Kidney epithelial cell (primary cell): ENCODE measurements at places on chromosomes 6 and 20. TPM values are rescaled to one million over a fixed set of nuclear protein-coding genes. Genes with fewer than 3 reads are reported as not detected.
A peak's percentile ranks its signal among the peaks of the same experiment; 100 is the strongest.

The IL17A gene
- total RNA-seq, result not detected in 2 replicates

The PARD6B gene
- total RNA-seq, result 23.7 and 24.0 TPM in 2 replicates

The TCF21 gene
- total RNA-seq, result 0.33 and 0.68 TPM in 2 replicates

The MCCD1 gene
- not detected in 2 replicates for total RNA-seq

DNA sequence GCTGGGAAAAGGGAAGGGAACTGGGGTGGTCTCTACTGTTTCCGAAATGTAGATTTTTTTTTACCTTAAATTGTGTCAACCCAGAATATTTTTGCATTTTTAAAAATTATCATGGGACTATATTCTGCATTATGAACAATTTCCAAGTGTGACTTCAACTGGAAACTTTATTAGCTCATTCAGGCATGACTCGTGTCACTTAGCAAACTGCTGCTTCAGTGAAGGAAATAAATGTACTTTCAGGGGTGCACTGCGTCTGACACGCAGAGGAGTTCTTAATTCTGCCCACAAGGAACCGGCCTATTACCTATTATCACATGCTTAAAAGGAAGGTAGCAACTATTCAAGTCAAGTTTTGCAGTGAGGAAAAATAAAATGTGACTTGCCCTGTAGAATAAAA is 291.3 kb upstream of the PRDM1 start:
- DNase-seq, result no peak

- peak; percentile 37 for DNase-seq
These were observed 147.5 kb upstream of the TCF21 start for GRCh38 chr6:133741375-133741861.

GRCh38 chr6:154521412-154521811 is 10.9 kb upstream of the CNKSR3 start:
- DNase-seq, result no peak

GRCh38 chr6:5155906-5156305 is 70.8 kb downstream of the PPP1R3G start:
- DNase-seq, result no peak

DNA sequence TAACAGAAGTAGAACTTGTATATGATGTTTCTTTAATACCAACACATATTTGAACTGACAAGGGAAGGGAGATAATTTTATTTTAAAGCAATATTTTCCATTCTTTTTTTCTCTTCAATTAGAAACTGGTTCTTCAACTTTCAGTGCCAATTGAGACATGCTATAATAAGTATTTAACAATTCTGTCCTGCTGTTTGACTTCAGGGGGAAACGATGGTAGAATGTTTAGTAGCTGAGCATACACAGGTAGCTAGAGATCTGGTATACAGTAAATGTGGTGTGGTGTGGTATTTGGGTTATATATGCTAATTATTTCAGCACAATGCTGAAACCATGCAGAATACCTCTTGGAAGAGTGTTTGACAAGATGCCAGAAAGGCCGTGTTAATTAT is 156.9 kb downstream of the ARID1B start:
- no peak for DNase-seq
